ENCODE measurements at places on chromosomes 13 and 19.

DNA sequence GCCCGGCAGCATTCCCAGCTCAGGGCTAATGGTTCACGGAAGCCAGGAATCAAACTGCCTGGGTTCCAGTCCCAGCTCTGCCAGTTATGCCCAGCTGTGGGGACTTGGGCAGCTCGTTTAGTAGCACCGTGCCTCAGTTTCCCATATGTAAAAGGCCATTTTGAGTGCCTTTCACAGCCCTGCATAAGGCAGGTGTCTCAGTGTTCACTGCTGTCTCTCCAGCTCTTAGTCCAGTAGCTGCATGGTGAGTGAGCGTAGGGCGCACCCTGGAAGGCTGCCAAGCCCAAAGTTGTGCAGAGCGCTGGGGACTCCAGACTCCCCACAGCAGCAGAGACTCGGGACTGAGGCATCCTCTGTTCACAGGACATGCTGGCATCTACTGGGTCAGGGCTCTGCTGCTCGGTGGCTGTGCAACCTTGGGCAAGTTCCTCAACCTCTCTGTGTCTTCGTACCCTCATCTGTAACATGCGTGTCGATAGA, 5.5 kb downstream of the RPL28 start:
- no peak for DNase-seq

DNA sequence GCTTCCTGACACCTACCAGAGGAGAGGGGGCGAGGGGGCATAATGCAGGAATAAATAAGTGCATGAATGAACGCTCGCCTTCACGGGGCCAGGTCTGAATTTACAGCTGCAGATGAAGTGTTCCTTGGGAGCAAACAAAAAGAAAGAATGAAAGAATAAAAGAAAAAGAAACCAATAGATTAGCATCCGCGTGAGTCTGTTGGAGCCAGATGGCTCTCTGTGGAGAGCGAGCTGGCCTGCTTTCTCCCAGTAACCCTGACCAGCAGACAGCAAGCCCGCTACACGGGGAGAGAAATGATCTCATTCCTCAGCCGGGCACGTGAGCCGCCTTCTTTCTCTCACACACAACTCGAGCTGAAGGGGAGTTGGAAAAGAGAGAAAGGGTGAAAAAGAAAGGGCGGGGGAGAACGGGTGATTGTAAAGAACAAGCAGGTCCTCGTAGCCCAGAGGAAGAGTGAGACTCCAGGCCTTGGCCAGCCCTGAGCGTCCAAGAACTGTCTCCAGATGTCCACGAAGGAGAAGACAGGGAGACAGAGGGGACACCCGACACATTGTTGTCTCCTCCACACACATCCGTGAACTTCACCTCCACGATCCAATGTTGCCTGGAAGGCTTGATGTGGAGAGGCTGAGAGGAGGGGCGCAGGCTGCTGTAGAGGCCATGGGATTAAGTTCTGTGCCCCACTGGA, 81.4 kb downstream of the RNASEH2B start:
- DNase-seq: no peak

- no peak for DNase-seq
Observed at GRCh38 chr13:56015919-56016318, 1124.8 kb upstream of the PRR20A start.

DNA sequence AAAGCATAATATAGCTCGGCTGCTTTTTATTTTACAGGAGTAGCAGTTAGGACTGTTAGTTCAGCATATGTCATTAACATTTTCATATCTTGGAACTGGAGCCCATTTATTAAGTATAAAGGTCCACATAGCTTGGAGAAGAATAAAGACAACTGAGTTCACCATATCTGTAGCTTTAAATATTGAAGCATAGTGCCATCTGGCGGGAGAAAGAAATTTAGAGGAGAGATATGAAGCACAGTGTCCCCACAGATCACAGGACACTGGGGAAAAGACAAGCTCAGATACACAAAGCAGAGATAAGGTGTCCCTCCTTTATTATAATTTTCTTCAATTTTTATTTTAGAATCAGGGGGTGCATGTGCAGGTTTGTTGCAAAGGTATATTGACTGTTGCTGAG, 104.7 kb upstream of the FREM2 start:
- no peak for DNase-seq

DNA sequence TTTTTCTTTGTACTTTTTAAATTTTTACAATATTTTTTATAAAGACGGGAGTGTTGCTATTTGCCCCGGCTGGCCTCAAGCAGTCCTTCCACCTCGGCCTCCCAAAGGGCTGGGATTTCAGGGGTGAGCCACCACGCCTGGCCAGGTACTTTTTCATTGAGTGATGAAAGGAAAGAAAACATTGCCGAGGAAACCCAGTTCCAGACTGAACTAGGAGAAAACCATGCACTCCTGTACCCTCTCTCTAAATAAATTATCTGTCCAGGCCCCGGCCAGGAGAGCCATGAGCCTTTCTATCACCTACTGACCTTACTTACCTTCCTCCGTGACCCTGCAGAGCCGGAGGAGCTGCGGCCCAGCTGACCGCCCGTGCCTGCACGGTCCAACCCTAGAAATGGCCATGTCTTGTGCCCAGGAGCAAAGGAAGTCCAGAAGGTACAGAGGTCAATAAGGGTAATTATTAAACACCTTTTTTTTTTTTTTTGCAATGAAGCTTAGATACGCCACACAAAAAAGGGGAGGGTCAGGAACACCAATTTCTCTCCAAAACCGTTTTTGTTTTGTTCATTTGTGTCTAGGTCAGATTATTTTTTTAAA, at the start of gene SLC7A9:
SLC7A9 (minus strand) TSS at position 399 of the 597 bp plus-strand sequence. CDS start 1,233 bp downstream, outside the sequence.
- DNase-seq: no peak

DNA sequence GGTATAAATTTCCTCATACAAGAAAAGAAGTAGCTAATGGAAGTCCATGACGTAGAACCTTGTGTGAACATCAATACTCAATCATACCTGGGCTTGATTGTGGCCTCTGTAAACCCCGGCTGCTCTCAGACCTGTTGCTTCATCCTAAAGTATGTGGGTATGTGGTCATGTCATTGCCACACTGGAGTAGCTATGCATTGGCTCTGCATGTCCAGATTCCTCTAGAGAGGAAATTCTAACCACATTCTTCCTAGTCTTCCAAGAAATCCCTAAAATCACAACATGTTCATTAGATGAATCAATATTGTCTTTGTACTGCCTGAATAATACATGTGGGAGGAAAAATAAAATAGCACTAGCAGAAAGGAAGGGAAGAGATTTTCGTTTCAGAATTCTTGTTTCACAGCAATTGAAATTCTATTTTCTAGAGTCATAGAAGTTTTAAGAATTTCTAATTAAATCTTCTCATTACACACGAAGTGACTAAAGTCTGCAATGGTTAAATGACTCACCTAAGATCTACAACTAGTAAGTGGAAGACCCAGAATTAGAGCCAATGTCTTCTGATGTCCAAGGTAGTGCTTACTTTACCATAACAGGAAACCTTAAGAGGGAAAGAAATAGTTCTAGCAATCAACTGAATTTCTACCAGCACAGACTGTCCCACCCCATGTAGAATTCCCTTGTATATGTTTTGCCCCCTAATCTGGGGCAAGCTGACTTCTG, 28.0 kb downstream of the RXFP2 start:
- no peak for DNase-seq

- DNase-seq: no peak
Observed at GRCh38 chr13:114025714-114026431, 52.0 kb upstream of the C13orf46 start.

- DNase-seq: no peak
Observed at GRCh38 chr13:80408270-80408669, 67.3 kb upstream of the SPRY2 start.

- no peak for DNase-seq
Observed at GRCh38 chr13:89846926-89847585, 1500.4 kb upstream of the MIR17HG start.

GRCh38 chr19:46040952-46041500, at the start of gene IGFL4:
Gene IGFL4, minus strand, starts transcription at chr19:46041002. Its CDS starts 40 bp downstream, at chr19:46040962.
- no peak for DNase-seq

GRCh38 chr13:100163375-100163774, 74.5 kb downstream of the PCCA start:
- no peak for DNase-seq

DNA sequence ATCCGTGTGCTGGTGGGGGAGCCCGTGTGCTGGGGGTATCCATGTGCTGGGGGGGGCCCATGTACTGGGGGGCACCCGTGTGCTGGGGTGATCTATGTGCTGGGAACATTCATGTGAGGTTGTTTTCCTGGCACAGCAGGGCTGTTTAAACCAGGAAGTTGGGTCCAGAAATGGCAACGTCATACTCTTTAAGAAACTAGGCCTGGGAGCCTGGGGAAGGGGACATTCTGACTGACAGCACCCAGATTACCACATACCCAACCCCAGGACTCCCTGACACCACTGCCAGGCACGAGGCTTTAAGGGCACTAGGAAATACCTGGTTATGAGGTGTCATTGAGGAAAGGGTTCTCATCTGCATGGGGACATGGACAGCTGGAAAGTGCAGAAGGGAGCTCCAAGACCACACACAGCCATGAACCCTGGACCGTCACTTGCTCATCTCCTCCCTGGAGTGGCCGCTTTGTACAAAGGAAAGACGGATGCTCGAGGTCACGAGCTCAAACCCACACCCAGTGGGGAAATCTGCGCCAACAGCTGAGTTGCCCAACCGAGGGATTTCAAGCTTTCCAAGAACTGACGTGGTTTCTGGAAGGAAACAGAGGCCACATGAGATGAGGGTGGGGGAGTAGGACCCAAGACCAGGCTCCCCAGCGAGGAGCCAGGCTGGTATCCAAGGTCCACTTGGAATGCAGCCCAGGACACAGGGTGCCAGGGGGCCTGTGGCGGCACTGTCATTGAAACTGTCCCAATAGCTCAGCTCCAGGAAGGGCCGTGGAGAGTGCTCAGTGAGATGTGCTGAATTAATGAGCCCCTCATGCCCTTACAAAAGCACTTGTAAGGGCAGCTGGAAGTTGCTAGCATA, 40.9 kb downstream of the RAB20 start:
- no peak for DNase-seq

DNA sequence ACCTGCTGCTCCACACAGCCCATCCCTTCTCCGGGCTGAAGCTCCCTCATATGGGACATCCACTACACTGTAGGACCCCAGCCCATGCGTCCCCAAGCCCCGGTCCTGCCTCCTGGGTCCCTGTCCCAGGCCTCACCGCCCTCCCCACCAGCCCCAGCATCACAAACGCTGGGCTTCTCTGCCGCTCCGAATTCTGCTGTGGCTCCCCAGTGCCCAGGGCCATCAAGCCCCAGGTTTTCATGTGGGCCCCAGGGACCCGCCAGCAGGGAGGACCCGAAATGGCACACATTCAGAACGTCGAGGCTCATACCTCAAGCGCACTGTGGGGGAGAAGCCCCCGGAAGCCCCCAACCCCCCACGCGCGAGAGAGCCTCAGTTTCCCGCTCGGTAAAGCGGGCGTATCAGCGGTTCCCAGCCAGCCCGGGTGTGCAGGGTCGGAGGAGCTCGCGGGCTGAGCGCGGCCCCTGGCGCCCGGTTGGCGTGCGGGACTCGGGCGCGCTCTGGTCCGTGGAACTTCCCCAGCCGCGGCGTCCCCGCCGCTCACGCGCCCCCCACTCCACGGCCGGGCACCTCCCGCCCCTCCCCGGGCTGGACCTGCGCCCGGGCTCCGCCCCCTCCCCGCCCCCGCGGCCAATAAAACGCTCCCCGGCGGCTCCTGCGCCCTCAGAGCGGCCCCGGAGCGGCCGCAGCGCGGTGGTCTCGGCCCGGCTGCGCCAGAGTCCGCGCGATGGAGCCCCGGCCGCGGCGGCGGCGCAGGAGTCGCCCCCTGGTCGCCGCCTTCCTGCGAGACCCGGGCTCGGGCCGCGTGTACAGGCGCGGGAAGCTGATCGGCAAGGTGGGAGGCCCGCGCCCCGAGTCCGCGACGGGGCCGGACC, at the start of gene PLK5:
PLK5 (plus strand) TSS at position 666 of the 875 bp plus-strand sequence. CDS start 2,920 bp downstream, outside the sequence.
- no peak for DNase-seq

DNA sequence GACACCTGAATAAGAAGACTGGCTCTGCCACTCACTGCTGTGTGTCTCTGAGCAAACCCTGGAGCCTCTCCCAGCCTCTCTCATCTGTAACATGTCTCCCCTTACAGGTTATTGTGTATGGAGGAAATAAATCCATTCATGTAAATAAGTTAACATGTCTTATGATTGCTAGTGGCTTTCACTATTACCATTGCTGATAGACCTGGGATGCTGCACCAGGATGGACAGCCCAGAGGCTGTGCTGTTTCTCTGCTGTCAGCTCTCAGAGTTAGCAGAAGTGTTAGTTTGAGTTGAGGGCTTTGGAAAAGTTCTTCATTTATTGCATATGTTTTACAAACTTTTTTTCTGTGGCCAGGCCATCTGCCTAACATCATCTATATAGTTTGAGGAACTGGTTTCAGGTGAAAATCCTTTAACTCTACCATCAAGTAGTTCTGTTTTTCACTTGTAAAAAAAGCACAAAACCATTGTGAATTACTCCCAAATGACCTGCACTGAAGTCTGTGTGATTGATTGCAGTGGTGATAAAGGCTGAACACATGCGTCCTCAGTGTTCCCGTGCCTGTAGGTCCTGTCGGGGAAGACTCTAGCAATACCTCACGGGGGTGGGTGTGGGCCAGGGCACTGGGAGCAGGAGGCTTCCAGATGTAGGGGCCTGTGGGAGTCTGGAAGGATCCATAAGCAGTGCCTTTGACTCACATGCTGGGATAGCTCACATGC, 24.6 kb downstream of the MPHOSPH8 start:
- no peak for DNase-seq

GRCh38 chr19:2148482-2149135, 2.8 kb downstream of the AP3D1 start:
- no peak for DNase-seq

GRCh38 chr13:105997581-105998550, 537.6 kb downstream of the EFNB2 start:
- DNase-seq: no peak

- no peak for DNase-seq
Observed at GRCh38 chr13:24060993-24061392, 99.5 kb upstream of the SPATA13 start.

DNA sequence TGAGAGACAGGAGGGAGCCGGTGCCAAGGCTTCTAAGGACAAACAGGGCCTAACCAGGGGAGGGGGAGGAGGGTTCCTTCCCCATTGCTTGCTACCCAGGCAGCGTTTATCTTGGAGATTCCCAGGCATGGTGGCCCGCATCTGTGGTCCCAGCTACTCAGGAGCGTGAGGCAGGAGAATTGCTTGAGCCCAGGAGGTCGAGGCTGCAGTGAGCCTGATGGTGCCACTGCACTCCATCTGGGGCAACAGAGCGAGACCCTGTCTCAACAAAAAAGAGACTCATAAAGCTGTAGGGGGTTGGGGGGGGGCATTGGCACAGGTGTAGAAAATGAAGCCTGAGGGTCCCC, 11.4 kb downstream of the TIMM13 start:
- no peak for DNase-seq
